ENCODE measurements at places on chromosomes 3 and 15.

- DNase-seq, result no peak
Measured at GRCh38 chr3:111943533-111943932, 35.3 kb upstream of the ABHD10 start.

- no peak for DNase-seq
Measured at GRCh38 chr3:148106062-148106461, 591.6 kb upstream of the AGTR1 start.

DNA sequence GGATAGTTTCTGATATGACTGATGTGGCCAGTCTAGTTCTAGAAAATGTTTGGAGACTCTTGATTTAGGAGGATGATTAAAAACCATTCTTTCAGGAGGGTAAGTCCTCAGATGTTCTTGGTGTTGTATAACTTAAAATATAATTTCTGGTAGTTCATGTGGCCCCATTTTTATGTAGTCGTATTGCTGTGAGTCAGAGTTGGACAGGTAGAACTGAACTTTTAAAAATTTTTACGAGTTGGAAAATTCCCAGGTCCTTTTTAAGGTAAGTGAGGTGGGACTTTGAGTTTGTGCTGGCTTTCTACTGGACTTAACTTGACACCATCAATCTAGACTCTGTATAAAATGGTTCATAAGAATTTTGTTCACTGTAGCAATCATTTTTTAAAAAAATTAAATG lies 92.3 kb downstream of the TCF12 start:
- no peak for DNase-seq

DNA sequence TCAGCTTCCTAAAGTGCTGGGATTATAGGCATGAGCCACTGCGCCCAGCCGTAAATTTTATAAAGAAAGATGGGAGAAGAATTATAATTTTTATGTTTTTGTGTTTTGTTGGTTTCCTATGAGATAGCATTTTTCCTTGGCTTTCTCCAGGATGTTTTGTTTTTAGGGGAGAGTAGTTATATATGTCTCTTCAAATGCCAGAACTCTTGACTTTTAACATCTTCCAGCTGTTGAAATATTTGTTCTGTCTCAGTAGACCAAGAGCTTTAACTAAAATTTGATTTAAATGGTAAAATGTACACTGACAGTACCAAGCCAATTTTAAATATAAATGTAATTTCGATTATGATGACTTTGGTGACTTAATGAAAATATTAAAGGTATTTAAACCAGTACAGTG lies 96.8 kb downstream of the DHX36 start:
- DNase-seq, result no peak

GRCh38 chr3:42901073-42901415 lies 4.9 kb upstream of the ZNF662 start:
- no peak for DNase-seq

DNA sequence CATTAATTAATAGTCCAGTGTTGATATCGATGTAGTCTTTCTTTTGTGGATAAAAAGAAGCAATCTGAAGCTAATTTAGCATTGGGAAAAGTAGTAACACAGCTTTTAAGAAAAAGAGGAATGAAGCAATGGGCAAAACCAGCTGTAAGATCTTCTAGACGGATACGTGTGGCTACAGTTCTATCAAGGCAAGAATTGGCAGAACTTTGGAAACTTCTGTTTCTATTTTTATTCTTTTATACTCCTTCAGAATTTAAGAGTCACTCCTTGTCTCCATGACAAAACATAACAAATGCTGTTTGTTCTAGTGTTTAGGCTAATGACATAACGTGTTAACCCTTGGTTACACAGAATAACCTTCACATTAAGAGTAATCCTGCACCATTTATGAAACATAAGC lies 289.2 kb downstream of the ROBO2 start:
- DNase-seq, result no peak
